T47D (cell line): ENCODE measurements at places on chromosomes 6 and 20.
A peak's percentile ranks its signal among the peaks of the same experiment; 100 is the strongest.

GRCh38 chr6:66838764-66839163 lies 1131.7 kb upstream of the EYS start:
- no peak for DNase-seq

- DNase-seq: no peak
Observed at GRCh38 chr6:4581468-4582385, 194.5 kb upstream of the CDYL start.

GRCh38 chr6:40395066-40395697 lies 192.0 kb downstream of the LRFN2 start:
- DNase-seq: no peak

GRCh38 chr20:44089987-44090674 lies 96.9 kb downstream of the JPH2 start:
- DNase-seq: no peak

DNA sequence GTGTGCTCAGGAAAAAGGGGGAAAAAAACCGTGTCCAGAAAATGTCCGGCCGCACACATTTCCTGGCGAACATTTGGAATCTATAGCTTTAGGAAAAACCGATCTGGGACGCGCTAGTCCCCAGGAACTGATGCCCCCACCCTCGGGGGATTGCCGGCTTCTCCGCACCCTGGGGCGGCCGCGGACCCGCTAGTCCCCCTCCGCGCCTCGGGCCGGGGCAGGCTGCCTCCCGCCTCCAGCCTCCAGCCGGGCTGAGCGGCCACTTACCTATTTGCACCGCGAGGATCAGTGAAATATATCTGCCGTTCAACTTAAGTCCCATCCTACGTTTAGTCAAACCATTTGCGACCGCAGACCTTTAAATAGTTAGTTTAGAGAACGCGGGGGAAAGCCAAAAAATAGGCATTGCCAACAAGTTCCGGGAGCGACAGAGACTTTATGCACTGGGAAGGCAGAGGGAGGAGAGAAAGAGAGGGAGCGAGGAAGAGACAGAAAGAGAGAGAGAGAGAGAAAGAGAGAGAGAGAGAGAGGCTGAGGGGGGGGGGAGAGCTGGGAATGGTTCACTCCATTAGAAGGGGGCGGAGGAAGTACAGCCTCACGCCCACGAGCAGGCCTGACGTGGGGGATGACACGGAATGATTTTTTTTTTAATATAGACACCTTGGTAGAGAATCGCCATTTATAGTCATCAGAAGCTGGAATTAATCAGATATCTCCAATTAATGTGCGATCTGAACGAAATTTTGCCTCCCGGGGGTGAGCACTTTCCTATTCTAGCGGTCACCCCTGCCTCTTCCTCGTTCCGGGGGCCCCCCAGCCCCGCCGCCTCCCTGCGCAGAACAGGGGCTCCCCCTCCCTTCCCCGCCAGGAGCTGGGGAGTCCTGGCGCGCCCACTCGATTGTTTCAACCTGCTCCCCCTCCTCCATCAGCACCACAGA lies at the start of gene NRN1:
Gene NRN1, minus strand, starts transcription at position 498 of the 938 bp plus-strand sequence. Its CDS starts 176 bp downstream, at position 322.
- no peak for DNase-seq

DNA sequence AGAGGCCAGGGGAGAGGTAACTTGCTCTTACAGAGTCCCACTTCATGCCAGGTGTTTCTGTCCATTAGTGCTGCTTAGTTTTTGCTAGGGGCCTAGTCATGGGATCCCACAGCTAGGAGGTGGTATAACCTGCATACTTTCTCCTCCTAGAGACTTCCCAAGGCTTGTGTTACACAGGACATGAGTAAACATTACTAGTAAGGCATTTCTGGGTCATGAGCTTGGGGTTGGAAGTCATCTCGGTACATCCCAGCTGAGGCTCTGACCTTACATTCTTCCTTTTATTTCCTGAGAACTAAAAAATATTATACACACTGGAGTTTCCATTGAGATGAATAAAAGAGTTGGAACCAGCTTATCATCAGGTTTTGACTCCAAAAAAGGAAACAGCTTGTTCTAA lies 20.9 kb upstream of the PNPLA1 start:
- no peak for DNase-seq

GRCh38 chr20:1225783-1226654 lies at the start of gene RAD21L1:
Gene RAD21L1, plus strand, starts transcription at chr20:1226044. Its CDS starts 2,410 bp downstream, at chr20:1228454.
- peak; percentile 85 for DNase-seq

DNA sequence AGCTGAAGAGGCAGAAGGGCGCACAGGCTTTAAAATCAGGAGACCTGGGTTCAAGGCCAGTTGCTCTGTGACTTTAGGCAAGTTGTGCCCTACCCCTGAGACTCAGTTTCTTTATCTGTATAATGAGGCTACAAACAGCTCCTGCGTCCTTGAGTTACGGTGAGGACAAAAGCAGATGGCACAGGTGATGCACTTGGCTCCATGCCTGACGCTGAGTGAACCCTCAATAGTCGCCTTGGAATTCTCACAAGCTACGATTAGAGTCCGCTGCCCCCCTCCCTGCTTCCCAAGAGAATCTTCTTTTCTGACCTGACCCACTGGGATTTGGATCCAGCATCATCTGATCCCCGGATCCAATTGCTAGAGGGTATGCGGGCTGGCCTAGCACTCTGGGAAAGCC lies 6.4 kb downstream of the KCNG1 start:
- DNase-seq: no peak

DNA sequence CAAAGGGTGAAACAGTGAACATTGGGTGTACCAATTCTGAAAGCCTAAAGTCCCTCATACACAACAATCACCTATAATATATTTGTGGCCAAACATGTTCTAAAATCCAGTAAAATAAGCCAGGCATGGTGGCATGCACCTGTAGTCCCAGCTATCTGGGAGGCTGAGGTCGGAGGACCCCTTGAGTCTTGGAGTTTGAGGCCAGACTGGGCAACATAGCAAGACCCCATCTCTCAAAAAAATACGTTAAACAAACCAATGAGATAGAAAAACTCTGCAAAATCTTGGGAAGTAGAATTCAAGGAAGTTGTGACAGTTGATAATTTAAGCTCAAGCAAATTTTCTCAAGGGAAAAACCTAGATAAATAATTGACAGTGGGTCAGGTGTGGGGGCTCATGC lies 92.6 kb downstream of the CAP2 start:
- no peak for DNase-seq

- no peak for DNase-seq
Observed at GRCh38 chr20:11851646-11852045, 66.0 kb upstream of the BTBD3 start.

DNA sequence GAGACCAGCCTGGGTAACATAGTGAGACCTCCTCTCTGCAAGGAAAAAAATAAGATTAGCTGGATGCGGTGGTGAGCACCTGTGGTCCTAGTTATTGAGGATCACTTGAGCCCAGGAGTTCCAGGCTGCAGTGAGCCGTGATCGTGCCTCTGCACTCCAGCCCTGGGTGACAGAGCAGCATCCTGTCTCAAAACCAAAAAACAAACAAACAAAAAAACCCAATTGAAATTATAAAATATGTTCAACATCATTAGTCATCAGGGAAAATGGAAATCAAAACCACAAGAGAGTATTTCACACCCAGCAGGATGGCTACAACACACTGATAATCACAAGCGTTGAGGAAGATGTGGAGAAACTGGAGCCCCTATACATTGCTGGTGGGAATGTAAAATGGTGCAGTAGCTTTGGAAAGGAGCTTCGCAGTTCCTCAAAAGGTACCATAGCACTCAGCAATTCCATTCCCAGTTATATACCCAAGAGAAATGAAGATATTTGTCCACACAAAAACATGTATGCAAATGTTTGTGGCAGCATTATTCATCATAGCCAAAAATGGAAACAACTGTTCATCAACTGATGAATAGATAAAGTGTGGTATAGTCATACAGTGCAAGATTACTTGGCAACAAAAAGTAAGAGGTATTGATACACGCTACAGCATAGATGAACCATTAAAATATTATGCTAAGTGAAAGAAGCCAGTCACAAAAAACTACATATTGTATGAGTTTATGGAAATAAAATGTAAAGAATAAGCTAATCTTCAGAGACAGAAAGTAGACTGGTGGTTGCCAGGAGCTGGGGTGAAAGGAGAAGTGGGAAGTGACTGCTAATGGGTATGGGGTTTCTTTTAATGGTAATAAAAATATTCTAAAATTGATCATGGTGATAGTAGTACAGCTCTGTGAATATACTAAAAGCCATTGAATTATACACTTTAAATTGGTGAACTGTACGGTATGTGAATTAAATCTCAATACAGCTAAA lies 38.7 kb upstream of the RIPOR2 start:
- no peak for DNase-seq

DNA sequence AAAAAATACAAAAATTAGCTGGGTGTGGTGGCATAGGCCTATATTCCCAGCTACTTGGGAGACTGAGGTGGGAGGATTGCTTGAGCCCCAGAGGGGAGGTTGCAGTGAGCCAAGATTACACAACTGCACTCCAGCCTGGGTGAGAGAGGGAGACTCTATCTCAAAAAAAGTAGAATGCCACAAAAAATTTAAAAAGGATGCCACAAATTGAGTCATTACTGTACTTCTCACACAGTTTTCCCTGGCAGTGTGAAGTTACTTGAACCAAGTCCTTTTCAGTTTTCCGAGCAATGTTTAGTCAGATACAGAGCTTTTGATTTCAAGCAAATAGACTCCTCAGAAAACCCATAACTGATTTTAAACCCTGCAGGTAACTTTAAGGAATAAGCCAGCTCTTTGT lies 53.3 kb downstream of the TNFRSF21 start:
- DNase-seq: no peak

DNA sequence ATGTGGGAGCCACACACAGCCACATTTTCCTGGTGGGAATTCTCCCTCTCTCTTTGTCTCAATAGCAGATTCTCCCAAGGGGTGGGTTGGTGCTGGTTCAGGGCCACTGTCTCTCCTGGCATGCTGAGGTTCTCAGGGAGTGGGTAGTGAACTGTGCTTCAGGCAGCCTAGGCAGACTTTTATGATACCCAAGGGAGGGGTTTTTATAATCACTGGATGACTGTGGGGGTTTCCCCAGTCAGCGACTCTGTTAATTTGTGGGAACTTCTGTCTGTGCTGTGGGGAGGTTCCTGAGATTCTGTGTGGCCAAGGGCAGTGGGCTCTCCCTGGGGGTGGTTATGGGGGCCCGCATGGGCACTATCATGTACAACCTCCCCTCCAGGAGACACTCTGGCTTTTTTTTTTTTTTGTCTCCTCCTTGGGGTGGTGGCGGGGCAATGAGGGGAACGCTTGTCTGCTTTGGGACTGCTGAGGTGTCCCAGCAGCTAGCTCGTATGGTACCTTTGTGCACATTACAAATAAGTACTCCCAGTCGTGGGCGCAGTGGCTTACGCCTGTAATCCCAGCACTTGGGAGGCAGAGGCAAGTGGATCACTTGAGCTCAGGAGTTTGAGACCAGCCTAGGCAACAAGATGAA lies 10.0 kb downstream of the PTK7 start:
- DNase-seq: no peak

DNA sequence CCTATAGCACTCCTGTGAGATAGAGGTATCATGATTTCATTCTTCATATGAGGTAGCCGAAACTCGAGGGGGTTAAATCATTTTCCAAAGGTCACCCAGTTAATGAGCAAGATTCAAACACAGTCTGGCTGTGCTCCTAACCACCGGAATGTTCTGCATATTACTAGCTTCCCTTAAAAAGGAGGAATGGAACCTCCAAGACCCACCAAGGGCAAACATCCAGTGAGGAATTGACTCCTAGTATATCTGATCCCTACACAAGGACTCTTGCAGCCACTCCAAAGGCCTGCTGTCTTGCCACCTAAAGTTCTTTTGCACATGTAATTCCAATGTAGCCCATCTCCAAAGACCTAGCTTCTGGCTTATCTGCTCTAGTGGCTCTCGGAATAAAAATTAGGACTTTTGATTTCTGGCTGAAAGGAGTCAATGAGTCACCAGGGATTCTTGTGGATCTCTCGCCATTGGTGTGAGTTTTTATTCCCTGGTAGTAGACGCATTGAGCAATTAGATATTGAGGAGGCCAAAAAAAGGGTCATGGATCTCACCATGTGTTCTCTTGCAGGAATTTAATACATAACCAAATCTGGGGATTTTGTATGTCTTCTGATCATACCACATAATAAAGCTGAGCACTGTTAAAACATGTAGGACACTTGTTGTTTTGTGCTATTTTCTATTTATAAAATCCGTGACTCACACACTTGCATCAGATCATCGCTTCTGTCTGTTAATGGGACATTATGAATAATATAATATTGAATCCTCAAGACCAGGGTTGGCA lies 9.1 kb downstream of the BCAS1 start:
- no peak for DNase-seq

GRCh38 chr6:90894285-90895130 lies 307.6 kb upstream of the MAP3K7 start:
- DNase-seq: no peak

- DNase-seq: no peak
Observed at GRCh38 chr6:90982581-90982980, 395.7 kb upstream of the MAP3K7 start.

DNA sequence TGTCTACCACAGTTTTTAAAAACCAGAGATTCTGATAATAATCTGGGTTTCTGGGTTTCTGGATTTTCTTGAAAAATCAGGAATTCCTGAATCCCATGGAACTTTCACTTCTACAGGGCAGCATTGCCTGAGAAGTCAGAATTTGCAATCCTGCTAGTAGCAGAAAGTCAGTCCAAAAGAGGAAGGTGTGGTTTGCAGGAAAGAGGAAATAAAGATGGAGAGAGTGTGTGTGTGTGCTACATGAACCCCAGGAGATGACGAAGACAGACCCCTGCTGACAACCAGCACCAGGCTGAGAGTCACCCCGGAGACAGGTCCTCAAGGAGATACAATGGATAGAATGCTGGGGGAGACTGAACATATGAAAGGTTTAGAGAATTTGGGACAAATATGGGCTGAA lies 44.9 kb downstream of the PRND start:
- DNase-seq: no peak

DNA sequence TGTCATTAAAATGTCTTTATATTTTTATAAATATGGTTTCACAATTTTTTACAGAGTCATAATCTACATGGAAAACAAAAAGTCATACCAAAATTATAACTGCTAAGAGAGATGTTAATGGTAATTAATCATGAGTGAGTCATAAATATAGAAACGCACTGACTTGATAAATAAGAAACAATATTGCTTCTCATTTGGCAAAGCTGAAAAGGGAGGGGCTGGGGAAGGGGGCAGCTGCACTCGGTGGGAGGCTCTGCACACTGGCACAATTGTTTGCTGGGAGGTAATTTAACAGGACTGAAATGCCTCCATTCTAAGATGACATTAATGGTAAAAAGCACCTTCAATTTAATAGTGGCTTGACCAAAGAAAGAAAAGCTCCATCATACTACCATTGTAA lies 133.3 kb upstream of the AGPAT4 start:
- DNase-seq: no peak

- DNase-seq: no peak
Observed at GRCh38 chr20:8398263-8399051, 266.4 kb downstream of the PLCB1 start.

DNA sequence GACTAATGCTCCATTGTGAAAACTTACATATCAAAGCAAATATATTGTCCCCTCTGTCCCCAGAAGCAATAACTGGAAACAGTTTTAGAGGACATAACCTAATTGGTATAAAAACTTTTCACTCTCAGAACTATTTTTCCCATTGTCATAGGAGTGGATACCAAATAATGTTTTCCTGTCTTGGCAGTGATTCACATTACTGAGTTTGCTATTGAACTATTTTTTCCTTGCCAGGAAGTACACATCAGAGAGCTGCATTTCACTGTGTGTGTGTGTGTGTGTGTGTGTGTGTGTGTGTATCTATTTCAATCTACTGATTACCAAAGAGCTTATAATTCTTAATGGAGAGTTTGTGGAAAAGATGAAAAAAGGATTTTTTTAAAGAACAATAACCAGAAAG lies 45.4 kb downstream of the AKAP12 start:
- no peak for DNase-seq
